ENCODE measurements at places on chromosomes 12 and 14.

DNA sequence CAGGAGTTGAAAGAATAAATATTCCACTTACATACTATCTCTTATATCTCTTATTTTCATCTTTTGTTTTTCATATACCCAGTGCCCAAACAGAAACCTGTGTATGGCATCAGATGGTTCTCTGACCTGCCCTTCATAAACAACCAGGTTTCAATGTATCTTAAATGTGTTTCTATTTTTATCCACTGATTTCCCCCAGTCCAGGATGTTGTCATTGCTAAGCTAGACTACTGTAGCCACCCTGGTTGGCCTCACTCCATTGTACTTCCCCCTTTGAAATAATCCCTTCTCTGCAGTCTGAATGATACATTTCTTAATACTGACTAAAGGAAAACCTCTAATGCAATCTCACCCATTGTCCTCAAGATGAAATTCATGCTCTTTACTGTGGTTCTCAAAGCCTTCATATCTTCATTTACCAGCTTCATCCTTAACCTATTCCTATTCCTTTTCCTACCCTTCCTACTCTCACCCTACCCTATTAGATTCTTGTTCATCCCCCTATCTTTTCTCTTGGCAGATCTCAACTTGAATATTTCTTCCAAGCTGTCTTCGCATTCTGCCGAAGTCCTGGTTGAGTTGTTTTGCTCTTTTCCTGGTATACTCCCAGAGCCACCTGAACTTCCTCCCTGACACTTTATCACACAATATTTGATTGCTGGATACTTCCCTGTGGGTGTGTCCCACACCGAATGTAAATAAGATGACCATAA, 312.4 kb downstream of the FOXG1 start:
- no peak for DNase-seq

DNA sequence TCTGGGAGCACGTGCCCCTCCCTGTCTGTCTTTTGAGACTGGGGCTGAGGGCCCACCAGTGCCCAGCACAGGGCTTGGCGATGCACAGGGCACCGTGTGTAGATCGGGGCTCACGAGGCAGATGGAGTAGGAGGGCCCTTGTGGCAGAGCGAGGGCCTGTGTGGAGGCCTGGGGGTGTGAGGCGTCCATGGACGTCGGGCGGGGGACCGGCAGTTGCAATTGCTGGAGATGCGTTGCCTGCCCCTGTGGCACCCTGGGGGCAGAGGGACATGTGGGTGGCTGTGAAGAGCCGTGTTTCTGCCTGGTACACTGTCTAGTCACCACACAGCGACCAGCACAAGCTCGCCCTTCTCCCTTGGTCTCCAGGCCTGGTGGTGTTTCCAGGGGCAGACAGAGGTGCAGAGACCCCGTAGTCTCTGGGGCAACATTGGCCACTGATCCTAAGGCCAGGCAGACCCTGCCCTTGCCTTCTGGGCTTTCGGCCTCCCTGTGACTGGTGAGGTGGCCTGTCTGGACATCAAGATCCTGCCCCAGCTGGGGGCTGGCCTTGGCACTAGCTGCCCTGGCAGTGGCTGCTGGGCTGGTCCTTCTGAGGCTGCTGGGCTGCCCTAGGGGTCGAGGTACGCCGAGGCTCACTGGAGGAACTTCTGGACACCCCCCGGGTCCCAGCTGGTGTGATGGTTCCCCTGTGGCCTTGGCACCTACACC, 14.5 kb downstream of the KIF26A start:
- DNase-seq = no peak

DNA sequence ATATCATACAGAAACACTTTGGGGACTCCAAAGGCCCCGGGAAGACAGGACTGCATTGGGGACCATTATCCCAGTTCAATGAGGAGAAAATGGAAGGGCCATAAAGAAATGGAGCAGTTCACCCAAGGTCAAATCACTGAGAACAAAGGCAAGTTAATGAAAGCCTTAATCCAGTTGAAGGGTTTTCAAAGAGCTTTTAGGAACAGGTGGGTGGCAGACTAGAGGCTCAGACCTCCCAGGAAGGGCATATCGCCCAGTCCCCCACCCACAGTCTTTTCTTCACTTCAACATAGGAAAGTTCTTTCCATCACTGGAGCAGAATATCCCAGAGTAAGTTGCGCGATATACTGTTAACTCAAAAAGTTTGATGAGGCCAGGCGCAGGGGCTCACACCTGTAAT, 136.1 kb upstream of the CCND2 start:
- DNase-seq = no peak

GRCh38 chr14:97779140-97779539, 982.0 kb downstream of the VRK1 start:
- no peak for DNase-seq

DNA sequence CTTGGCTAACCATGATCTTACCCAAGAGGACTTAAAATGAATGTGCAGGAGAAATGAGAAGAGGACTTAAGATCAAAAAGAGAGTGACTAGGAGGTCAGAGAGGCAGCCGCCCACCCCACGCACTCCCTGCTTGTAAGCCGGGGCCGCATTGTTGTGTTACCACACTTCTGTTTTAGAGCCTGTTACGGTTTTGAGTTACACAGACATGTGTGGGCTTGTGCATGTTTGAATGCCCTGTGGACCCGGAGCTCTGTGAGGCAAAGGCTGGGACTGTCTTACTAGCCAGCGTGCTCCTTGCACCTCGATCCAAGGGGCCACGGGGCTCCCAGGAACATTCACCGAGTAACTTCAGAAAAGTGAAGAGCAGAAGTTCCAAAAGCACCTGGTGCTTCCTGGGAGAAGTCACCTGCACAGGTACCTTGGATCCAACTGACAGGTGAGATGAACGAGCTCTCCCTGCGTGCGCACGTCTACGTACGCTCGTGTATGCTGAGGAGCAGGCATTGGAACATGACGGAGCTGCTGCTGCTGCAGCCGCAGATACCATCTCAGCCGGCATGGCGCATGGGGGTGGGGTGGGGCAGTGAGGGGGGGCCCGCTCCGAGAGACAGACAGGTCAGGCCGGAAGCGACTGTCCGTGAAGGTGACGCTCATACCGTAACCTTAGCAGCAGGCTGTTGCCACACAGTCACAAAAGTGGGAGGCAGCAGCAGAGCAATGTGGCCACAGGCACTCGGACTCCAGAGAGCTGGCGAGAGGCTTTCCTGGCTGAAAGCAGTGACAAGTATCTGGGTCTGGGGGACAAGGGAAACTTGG, 23.7 kb downstream of the SFSWAP start:
- no peak for DNase-seq

GRCh38 chr12:93571365-93571924, 1.0 kb upstream of the SOCS2 start:
- DNase-seq = peak; percentile 61
